ENCODE measurements at places on chromosomes 3 and 15. TPM values are rescaled to one million over a fixed set of nuclear protein-coding genes. Genes with fewer than 3 reads are reported as not detected.

ARHGEF3 gene
- total RNA-seq = 54.4 TPM

DNA sequence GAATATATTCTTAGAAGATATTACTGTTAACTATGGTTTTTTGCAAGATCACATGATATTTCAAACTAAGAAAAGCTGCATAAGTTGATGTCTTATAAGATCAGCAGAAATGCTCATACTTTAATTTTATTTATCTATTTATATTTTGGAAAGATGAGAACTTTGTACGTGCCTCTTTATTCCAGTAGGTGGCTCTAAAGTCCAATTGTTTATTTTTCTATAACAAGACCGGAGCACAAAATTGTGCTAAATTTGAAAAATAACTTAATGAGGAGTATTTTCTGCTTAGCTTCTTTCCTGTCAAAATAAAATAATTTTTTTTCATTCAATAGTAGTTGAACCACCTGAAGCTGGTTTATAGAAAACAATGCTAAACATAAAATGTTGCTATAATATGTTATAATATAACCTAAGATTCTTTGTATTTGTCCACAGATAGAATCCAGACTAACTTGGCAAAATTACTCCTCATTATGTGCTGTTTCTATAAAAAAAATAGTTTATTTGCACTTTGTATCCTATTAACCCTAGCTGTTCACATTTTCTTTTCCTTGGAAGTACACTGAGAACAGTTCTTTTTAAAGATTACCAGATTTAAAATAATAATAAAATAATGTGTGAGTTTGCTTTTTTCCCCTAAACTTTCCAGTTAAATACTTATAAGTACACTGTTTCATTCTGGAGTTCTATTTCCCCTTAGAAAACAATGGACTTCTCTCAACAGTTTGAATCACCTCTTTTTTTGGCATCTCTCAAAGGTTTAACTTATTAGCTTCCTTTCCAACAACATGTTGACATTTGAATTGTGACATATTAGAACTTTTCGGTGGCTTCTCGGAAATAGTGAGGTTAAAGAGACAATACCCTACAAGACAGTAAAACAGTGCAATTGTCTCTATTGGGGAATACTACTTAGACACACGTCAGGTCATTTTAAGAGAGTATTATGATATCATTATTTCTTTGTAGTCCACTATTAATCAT is 530.0 kb downstream of the MECOM start:
- no peak for DNase-seq
- no peaks in the 10 kb centered on the region for H3K4me1 ChIP-seq

RBPMS2 gene
- total RNA-seq = 58.4 TPM

RPP14 gene
- total RNA-seq = 1.5 TPM

DNA sequence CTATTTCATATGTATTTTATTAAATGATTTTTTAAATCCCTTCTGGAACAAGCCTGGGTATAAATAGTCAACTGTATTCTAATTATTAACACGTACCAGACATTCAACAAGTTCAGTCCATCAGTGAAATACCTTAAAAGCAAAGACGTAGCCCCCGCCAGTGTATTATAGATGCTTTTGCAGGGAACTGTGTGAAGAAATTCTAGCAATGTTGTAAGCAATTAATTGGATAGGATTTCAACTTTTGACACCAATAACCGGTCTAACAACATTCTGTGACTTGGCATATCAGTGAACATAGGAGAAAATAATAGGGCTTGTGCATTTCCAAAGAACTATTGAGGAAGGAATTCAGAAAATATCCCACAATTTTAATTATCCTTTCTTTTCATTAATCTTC is 67.2 kb upstream of the TGFBR2 start:
- no peak overlapping the region for H3K27ac ChIP-seq
- DNase-seq = no peak
- no peak overlapping the region for H3K4me3 ChIP-seq
- no peaks in the 10 kb centered on the region for H3K27me3 ChIP-seq

- no peak overlapping the region for H3K27ac ChIP-seq
- no peaks in the 10 kb centered on the region for H3K4me1 ChIP-seq
- no peaks in the 10 kb centered on the region for H3K27me3 ChIP-seq
- no peak for DNase-seq
- H3K36me3 ChIP-seq = no peaks in the 10 kb centered on the region
Measured at GRCh38 chr3:69605867-69606266, 133.4 kb upstream of the MITF start.

All from uterus (tissue), 4 donors.